ENCODE measurements at places on chromosomes 3 and 15. TPM values are rescaled to one million over a fixed set of nuclear protein-coding genes. Genes with fewer than 3 reads are reported as not detected.

DNA sequence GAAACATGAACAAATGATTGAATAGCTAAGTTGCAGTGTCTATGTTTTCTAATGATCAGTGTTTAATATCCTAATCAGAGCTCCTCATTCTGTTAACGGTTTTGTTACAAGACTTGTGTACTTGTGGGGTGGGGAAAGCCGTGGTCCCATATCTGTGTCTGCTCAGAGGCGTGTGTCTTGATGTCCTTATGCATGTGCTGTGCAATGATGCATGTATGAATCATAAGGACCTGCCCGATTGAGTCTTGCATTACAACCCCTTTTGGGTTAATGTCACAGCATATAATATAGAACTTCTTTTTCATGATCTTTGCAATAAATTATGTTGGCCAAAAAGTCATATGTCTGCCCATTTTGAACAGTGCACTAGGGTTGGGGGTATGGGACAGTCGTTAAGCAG lies 233.4 kb downstream of the ITPR1 start:
- DNase-seq, result no peak

- DNase-seq, result no peak
These were observed 37.5 kb downstream of the TPM1 start for GRCh38 chr15:63079947-63080626.

DNA sequence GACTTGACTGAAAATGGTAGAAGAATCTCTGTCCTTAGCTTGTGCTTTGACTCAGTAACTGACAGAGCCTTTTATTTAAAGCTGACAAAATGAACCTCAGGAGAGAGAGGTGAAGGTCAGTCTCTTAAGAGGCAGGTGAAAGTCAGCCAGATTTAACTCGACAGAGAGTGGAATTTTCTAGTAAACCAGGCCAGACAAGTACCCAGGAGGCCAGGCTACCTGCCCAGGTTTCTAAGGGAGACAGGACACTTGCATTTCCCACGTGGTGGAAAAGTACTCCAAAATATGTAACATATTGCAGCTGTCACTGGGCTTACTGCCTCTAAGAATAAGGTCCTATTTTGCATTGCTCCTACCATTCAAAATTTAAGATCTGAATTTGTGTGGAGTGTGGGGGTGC lies 167.9 kb downstream of the FMN1 start:
- no peak for DNase-seq

DNA sequence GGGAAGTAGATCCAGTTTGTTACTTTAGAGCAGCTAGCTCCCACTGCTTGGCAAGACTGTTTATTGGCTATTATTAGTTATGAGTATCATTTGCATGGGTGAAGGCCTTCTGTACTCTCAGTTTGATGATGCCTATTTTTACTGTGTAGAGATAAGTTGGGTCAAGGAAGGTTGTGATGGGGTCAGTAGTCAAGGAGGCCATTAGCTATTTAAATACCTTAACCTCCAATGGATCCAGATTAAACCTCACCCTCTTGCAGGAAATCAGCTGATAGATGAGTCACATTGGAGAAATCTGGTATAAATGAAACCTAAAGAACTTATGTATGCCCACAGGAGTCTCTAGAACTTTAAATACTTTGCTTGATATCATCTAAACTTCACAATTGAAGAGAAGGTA lies 45.0 kb downstream of the THBS1 start:
- no peak for DNase-seq

DNA sequence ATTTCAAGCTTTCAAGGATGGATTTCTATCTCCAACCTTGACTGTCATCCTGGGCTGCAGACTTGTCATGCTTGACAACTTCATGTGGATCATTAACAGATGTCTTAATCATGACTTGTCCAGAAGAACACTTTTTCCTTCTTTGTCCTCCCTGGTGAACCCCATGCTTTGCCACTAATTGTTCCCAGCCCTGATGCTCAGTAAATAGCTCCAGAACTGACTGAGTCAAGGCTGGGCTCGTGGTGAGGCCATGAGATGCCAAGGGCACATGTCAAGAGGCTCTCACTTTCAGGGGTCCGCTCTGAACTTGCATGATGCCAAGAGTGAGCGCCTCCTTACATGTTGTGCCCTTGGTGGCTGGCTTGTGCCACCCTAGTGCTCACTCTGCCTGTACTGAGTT lies 48.9 kb upstream of the KY start:
- DNase-seq, result no peak

- no peak for DNase-seq
These were observed 45.2 kb downstream of the CCNB2 start for GRCh38 chr15:59150185-59150584.

DNA sequence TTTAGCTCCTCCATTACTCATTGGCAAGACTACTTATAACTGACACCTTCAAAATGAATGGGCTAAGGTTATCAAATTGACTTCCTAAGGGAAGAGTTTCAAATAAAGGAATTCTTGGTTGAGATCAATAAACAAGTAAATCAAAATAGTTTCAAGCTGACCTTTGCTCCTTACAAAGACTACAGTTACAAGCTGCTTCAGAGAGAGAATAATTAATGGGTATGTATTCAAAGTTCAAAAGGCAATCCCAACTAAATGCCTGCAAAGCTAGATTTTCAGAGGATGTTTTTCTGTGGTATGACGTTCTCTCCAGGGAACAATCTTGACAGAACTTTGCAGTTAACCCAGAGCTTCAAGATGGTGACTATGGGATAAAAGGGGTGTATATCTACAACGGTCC lies 153.7 kb downstream of the SUCLG2 start:
- DNase-seq, result no peak

- DNase-seq, result no peak
These were observed 66.8 kb upstream of the PXYLP1 start for GRCh38 chr3:141164852-141165251.

GRCh38 chr3:106635271-106635670 lies 742.0 kb upstream of the CCDC54 start:
- no peak for DNase-seq

DNA sequence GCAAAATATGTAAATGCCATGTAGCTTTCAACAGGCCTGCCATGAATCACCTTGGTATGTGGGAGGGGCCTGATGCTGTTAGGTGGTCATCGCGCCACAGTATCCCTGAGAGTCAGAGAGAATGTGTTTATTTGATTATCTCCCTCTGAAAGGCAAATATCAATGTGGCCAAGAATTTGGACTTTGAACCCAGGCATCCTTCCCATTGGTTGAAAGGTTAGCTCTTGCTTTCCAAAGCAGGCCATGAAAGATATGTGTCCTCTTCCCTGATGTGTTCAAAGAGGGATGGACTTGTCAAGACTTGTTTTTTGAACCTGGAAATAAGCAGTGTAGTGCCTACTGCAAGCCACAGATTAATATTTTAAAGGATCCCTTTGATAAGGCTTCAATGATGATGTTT lies 36.7 kb downstream of the SRP14 start:
- no peak for DNase-seq

DNA sequence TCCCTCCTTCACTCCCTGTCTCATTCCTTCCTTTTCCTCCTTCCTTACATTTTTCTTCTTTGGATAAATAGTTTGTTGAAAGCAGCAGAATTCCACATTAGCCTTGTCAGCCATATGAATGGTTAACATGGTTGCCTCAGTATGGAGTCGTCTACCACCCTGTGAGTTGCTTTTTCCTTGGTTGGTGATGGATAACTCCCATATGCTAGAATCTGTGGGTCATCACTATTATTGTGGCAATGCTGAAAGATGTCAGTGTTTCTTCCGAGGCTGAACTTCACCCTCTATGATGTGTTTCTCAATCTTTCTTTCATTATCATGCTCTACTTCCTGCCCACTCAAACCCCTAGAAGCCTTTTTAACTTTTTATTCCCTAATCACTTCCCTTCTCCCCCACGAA lies 481.8 kb upstream of the KCNMB2 start:
- no peak for DNase-seq

- DNase-seq, result no peak
These were observed 3.1 kb upstream of the CPLX3 start for GRCh38 chr15:74823324-74823723.

- no peak for DNase-seq
These were observed 56.0 kb upstream of the CHRNA7 start for GRCh38 chr15:31974154-31974794.

- peak; percentile 44 for DNase-seq
These were observed at the start of gene EHHADH for GRCh38 chr3:185253645-185254410. TSS of gene EHHADH (minus strand) at chr3:185254049. CDS start at chr3:185254022, 27 bp downstream.

GRCh38 chr3:115401851-115402501 lies 221.3 kb upstream of the GAP43 start:
- DNase-seq, result no peak

DNA sequence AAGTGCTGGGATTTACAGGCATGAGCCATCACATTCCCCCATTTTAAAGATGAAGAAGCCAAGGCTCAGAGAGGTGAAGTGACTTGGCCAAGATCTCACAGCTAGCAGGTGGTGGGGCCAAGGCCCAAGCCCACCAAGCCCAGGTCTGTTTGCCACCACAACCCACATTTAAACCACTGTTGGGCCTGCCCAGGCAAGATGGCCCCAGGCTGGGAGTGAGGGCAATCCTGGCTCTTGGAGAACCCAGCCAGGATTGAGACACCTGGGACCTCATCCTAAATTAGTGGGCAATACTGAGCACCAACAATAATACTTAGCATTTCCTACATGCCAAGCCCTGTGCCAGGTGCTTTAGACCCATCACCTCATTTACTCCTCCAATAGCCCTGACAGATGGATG lies 6.9 kb downstream of the IGDCC3 start:
- DNase-seq, result no peak

GRCh38 chr3:18442756-18443664 lies 17.9 kb upstream of the SATB1 start:
- DNase-seq, result peak; percentile 34

- DNase-seq, result no peak
These were observed 37.8 kb upstream of the BCL6 start for GRCh38 chr3:187783098-187783497.

DNA sequence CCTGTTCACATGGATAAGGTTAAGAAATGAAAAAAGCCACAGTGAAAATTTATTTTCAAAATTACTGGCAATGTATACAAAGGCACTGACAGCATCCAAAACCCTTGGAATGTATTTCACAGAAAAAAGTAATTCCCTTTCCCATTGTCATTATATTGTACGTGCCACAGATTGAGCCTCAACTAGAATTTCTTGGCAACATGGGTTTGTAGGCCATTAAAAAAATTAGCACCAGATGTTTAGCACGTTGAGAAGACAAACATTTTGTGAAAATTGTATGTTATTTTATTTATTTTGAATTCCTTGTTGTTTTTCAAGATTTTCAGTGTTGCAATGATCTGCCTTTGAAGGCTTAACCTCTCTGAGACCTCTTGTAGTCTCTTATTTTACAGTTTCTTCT lies 76.3 kb upstream of the EPHB3 start:
- DNase-seq, result no peak

GRCh38 chr3:66255865-66256264 lies 35.1 kb downstream of the SLC25A26 start:
- no peak for DNase-seq

- no peak for DNase-seq
These were observed 238.7 kb downstream of the EPHB1 start for GRCh38 chr3:135033737-135034136.

GRCh38 chr3:183217548-183218332 lies 35.3 kb upstream of the B3GNT5 start:
- DNase-seq, result no peak

DNA sequence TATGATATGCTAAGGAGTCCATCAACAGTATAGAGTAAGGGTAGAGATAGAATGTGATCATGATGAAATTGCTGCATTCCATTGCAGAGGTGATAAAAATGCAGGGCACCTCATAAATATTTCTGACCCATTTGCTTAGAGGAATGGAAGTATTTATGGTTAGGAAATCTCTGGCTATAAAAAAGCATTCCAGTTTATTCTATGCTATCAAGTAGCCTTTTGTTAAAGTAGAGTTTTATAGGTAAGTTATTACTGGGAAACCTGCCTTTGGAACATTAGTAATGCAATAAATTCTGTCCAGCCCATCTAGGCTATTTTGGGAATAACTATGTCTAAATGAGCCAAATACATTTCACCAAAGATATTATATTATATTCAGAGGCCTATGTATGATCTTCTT lies 19.8 kb upstream of the STRIT1 start:
- DNase-seq, result no peak

The MEGF11 gene
- total RNA-seq, result not detected

The GPR149 gene
- total RNA-seq, result not detected

The GHRL gene
- 0.92 TPM for total RNA-seq

The MORC1 gene
- total RNA-seq, result not detected

The GP5 gene
- 2.8 TPM for total RNA-seq

The CASR gene
- not detected for total RNA-seq

The NPAP1 gene
- total RNA-seq, result not detected

The SH2D7 gene
- total RNA-seq, result not detected

The UROC1 gene
- not detected for total RNA-seq

Measured in CD8-positive, alpha-beta T cell (primary cell).